ENCODE measurements at places on chromosomes 6 and 20. TPM values are rescaled to one million over a fixed set of nuclear protein-coding genes. Genes with fewer than 3 reads are reported as not detected.

Gene GPLD1
- 0.26 TPM for polyA plus RNA-seq

Gene FRK
- 0.11 TPM for polyA plus RNA-seq

Gene MDC1
- polyA plus RNA-seq: 35.0 TPM

GRCh38 chr6:12103158-12103557, 91.0 kb downstream of the HIVEP1 start:
- peak; percentile 75 for DNase-seq

Data from K562 (cell line).